Stimulated activated CD8-positive, alpha-beta memory T cell treated with anti-CD3 and anti-CD28 coated beads, Interleukin-4, amount 100 ng/mL, for 1 hour (primary cell): ENCODE measurements at places on chromosomes 6 and 20.

DNA sequence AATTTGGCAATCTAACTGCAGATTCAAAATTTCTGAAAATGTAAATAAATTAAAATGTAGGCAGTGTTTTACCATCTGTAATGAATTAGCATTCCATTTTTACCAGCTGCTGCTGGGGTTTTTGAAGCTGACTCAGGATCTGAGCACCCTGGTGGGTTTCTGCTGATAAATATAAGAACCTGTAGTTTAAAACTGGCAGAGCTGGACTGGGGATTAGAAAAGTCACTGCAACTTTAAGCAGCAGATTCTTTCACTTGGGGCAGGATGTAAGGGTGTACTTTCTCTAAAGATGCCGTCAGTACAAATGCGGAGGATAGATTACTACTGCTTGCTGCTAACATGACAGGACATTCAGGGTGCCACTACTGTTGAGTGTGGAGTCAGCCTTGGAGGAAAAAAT is 341.8 kb downstream of the CDKAL1 start:
- no peak for DNase-seq

- DNase-seq, result no peak
Measured at GRCh38 chr6:100342830-100343229, 121.9 kb downstream of the SIM1 start.

DNA sequence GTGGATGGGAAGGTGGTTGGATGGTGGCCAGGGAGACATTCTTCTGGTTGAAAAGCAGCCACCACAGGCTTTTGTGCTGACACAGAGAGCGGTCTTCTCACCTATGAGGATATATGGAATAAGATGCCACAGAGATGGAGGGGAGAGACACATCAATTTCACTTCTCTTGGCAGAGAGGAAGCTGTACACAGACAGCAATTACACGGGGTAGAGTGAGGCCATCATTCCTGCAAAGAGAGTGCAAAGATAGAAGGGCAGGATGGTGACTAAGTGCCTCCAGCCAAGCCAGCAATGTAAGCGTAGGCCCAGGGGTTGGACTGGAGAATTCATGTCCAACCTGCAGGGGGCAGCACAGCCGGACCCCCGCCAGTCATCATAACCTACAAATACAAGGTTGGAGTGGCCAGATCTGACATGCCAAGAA is 56.4 kb downstream of the NRN1 start:
- DNase-seq, result no peak

- DNase-seq, result no peak
Measured at GRCh38 chr6:167293088-167293589, 2.0 kb downstream of the UNC93A start.

GRCh38 chr20:4260102-4260501 is 244.7 kb upstream of the RNF24 start:
- no peak for DNase-seq

GRCh38 chr6:160733050-160733646 is 31.1 kb downstream of the PLG start:
- no peak for DNase-seq
